Activated T-cell treated with anti-CD3 and anti-CD28 coated beads for 24 hours (primary cell): ENCODE measurements at places on chromosomes 6 and 20.

DNA sequence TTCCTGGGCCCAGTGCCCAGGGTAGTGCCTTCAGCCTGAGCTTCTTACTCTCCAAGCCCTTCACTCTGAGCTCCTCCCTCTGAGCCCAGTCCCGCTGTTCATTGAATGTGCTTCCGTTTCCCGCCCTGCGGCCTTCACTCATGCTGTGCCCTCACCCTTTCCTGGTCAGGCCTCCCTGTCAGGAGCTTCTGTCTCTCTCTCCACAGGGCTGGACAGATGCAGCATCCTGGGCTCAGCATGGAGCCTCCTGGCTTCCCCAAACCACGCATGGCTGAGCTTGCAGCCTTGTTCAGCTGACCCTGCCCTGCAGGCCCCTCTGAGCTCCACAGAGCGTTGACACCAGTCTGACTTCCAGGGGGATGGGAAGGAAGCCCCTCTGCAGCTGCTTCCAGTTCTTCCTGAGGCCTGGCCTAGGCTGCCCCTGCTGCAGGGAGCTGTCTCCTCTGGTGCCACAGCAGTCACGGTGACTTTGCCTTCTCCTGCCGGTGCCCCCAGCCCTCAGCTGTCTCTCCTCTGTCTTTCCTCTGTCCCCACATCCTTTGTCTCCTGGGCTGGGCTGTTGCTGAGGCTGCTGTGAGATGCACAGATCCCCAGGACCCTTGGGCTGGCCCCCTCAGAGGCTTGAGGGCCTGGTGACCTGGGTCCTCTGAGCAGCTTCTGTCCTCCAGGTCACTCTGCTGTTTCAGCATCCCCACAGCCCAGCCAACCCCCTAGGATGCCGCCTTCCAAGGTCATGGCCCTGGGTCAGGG is 7.9 kb upstream of the MYT1 start:
- no peak for DNase-seq

- no peak for DNase-seq
Observed at GRCh38 chr6:138500867-138501446, 1.7 kb upstream of the NHSL1 start.

DNA sequence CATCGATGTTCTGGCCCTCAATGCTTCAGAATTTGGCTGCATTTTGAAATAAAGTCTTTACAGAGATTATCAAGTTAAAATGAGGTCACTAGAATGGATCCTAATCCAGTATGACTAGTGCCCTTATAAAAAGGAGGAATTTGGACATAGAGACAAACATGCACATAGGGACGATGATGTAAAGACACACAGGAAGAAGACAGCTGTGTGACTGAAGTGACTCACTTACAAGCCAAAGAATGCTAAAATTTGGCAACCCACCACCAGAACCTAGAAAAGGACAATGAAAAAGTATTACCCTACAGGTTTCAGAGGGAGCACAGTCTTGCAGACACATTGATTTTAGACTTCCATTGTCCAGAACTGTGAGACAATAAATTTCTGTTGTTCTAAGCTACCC is 322.8 kb upstream of the GJE1 start:
- no peak for DNase-seq

DNA sequence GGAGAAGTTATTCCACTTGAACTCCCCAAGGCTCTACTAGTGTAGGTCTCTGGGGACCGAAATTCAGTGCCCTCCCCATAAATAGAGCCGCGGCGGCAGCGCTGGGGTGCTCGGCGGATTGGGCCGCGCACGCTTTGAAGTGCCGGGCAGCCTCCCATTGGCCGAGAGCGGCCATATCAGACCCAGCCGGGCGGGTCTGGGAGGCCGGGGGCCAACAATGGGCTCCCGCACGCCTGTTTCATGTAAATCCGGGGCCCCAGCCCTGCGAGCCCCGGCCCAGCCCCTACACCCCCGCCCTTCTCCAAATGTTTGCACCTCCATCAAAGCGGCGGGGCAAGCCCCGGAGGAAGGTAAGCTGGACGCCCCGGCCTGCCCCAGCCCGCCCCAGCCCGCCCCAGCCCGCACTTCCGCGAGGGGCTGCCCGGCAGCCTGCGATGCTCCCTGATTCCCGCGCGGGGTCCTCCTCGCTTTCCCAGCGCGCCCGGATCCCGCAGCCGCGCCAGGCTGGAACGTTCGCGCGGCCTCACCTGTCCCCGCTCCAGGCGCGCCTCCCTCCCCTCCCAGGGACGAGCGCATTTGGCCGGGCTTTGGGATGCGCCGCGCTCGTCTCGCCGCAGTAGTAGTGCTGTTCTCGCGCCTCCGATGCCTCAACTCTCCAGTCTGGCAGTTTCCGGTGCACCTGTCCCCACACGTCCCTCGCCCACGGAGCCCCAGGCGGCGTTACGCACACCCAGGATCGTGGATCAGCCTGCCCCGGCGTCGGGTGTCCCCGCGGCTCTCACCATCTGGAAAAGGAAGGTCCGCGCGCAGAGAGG is at the start of gene TBXT:
TBXT (minus strand) TSS at position 51 of the 815 bp plus-strand sequence. CDS start 260 bp downstream, outside the sequence.
- no peak for DNase-seq

DNA sequence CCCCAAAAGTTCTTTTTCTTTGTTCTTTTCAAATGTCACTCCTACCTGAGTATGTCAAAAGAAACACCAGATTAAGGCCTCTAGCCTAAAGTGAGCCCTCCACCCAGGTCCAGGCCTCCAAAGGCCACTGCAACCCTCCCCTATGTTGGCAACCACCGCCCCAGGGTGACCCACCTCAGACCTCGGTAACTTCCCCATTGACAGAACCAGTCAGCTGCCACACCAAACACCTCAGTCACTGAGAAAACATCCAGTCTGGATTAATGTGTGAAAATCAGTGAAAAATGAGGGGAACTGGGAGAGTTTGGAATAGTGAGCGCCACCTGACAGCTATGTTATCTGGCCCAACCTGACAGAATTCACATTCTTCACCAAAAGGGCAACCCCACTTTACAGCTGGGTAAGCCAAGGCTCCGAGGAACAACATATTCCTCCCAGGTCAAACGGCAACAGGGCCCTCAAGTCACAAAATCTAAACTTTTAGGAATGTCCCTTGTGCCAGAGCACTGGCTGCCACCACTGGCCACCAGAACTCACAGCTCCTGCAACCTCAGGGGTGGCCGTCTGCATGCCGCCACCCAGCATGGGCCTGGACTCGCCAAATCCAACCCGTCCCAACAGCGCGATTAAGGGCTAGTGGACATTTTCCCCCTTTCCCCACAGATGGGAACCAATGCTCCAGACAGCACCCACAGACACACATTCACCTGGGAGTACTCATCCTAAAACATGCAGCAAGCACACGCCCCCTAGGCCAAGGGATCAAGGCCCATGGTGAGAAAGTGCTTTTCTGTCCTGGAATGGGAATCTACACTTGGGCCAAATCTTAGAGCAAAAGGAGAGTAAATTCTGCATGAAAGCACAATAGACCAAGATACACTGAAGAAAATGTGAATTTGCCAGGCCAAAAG is 4.8 kb downstream of the TAF4 start:
- no peak for DNase-seq

DNA sequence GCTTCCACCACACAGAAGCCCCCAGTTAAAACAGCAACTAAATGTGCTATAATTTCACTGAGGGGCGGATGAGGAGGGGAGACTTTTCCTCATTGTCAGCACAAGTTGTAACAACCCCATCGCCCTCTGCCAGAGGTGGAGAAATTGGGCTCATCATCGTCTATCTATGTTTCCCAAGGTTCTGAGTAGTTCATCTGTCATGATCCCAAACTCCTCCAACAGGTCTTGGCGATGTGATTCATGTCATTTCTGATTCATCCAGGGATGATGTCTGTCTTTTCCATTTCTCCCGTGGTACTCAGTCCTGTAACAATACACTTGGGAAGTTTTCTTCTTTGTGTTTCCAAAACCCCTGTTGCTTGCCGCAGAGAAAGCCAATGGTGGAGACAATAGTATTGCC is 51.0 kb downstream of the TFAP2A start:
- DNase-seq: no peak

DNA sequence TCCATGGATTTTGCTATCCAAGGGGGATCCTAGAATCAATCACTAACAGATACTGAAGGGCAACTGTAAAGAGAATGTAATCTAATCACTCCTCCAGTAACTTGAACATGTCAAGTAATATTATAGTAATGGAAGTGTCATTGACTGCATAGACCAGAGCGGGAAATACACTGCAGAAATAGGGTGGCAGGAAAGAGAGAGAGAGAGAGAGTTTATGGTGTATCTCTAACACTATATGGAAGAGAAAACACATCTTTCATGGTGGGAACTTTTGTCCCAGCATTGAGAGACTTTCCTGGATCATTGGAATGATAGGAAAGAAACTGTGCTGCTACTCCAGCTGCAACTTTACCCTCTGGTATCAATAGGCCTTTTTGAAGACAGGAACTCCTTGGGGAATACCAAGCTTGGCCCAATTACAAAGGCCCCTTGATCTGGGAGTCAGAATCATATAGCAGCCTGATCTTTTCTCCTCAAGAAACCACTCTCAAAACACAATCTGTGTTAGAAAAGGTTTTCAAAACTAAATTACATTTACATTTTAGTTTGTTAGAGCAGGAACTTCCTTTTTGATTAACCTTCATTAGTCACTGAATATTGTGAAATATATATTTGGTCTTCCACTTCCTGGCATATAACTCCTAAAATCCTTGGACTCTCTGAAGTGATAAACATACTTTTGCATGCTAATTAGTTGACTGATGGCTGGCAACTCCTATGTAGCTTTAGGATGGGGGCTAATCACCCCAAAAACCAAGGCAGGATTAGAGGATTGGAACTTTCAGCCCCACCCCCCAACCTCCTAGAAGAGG is 29.5 kb upstream of the RNGTT start:
- DNase-seq: no peak

DNA sequence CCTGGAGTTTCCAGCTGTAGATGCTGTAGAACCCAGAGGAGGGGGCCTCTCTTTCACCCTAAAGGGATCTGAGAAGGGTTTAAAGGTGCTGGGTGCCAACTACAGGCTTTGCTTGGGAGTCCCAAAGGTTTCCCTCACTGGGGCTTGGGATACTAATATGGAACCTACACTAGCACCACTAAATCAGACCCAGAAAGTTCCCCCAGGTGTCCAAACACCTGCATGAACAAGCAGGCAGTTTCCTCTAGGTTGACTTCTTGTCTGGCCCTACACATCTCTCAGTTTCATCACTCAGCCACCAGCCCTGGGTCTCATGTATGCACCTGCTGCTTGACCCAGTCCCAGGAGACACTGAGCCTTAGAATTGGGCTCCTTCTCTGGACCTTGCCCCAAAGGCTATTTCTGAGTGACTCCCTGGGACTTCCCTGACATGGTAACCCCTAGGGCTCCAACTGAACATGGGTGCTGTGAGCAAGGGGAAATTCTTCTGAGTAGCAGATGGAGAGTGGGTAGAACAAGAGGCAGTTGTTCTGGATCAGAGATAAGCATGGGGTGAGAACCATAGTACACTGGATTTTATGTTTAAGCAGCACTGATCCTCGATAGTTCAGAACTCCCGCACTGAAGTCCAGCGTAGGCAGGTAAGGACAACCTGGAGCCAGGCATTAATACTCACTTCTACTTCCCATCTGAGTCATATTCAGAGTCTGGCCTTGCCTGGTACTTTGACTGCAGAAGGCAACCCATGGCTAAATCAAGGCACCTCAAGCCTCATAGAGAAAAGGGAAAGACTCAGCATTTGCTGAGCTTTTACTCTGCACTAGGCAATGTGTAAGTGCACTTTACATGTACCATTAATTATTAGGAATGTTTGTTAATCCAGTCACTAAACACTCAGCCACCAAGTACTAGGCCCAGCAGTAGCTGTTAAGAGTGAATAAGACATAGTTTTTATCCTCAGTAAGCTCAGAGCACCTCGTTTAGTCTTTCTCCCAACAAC is 16.8 kb downstream of the BCL2L1 start:
- DNase-seq: no peak

- no peak for DNase-seq
Observed at GRCh38 chr20:54345301-54345724, 130.1 kb upstream of the DOK5 start.

DNA sequence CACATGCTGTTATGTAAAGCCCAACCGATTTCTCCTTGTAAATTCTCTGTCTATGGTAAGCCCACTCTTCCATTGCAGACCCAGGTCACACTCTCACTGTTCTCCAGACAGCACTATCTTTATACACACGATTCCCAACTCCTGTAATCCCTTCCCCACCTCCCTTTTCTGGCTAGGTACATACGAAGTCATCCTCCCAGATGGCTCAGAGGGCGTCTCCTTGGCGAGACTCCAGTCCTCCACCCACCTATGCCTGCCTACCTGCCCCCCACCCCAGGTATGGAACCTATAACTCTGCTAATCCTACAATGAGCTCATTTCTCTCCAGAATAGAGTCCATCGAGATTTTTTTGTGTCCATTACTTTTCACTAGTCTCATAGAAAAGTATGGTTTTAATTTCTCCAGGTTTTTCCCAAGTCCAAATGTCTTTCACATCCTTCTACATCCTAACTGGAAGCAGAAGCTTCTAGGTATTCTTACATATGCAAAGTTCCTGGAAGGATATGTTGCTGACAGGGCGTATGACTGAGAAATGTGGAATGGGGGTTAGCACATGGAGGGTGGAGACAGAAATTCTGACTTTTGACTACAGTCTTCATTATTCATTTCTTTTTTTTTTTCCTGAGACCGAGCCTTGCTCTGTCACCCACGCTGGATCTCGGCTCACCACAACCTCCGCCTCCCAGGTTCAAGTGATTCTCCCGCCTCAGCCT is 22.8 kb downstream of the SCML4 start:
- no peak for DNase-seq

DNA sequence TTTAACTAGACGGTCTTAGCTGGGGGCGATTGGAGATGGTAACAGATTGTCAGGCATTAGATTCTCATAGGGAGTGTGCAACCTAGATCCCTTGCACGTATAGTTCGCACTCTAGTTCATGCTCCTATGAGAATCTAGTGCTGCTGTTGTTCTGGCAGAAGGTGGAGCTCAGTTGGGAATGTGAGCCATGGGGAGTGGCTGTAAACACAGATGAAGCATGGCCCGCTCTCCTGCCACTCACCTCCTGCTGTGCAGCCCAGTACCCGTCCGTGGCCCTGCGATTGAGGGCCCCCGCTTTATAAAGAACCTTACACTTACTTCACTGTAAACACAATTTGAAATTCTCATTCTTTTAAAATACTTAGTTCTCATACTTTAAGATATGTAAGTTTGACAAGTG is 339.4 kb downstream of the CDH26 start:
- no peak for DNase-seq

GRCh38 chr20:12012241-12013222 is 94.8 kb downstream of the BTBD3 start:
- DNase-seq: no peak

GRCh38 chr6:34544776-34545471 is 11.2 kb downstream of the SPDEF start:
- no peak for DNase-seq

- DNase-seq: no peak
Observed at GRCh38 chr20:60246751-60247150, 288.5 kb downstream of the CDH26 start.

DNA sequence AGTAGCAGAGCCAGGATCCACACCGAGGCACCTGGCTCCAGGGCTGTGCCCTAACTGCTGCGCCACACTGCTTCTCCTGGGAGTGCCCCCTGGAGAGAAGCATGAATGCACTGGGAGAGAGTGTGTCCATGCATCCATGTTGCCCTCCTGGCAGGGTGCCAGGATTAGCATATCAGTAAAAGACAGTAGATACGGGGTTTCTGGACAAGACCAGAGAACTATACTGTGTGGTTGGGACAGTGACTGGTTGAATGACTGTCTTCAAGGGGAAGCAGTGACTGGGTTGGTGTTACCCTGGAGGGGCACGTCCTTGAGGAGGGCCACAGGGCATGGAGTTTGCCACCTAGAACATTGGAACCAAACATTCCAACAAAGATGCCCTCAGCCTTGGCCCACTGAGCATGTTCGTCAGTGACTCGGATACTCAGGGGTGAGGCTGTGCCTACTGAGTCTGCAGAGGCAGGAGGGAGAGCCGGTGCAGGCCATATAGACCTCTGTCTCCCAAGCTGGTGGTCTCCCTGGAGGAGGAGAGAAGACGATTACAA is 288.8 kb downstream of the CDC5L start:
- DNase-seq: no peak
